ENCODE measurements at places on chromosomes 4 and X.

- DNase-seq: no peak
Measured at GRCh38 chr4:185062606-185063005, 44.3 kb downstream of the HELT start.

DNA sequence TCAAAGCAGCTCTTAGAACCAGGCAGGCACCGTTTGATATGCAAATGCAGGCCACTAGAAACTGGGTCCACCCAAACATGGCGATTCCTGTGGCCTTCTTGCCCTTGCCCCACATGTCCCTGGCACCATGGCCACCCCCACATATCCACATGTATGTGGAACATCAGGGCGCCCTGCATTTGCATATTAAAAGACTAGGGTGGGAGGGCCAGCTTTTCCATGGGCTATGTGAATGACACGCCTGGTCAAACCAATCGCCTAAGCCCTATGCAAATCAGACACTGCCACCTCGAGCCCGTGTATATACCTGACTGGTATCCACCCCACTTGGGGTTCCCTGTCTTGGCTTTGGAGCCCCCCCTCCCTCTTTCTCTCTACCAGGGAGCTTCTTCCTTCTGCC, 107.0 kb downstream of the ABLIM2 start:
- DNase-seq: no peak

- no peak for DNase-seq
Measured at GRCh38 chr4:38678078-38678477, 14.1 kb downstream of the KLF3 start.

GRCh38 chr4:139977838-139978609, 176.0 kb downstream of the MAML3 start:
- DNase-seq: no peak

GRCh38 chr4:63296773-63297172, 1112.5 kb downstream of the TECRL start:
- no peak for DNase-seq

- no peak for DNase-seq
Measured at GRCh38 chr4:88320780-88321373, 36.5 kb upstream of the PPM1K start.

DNA sequence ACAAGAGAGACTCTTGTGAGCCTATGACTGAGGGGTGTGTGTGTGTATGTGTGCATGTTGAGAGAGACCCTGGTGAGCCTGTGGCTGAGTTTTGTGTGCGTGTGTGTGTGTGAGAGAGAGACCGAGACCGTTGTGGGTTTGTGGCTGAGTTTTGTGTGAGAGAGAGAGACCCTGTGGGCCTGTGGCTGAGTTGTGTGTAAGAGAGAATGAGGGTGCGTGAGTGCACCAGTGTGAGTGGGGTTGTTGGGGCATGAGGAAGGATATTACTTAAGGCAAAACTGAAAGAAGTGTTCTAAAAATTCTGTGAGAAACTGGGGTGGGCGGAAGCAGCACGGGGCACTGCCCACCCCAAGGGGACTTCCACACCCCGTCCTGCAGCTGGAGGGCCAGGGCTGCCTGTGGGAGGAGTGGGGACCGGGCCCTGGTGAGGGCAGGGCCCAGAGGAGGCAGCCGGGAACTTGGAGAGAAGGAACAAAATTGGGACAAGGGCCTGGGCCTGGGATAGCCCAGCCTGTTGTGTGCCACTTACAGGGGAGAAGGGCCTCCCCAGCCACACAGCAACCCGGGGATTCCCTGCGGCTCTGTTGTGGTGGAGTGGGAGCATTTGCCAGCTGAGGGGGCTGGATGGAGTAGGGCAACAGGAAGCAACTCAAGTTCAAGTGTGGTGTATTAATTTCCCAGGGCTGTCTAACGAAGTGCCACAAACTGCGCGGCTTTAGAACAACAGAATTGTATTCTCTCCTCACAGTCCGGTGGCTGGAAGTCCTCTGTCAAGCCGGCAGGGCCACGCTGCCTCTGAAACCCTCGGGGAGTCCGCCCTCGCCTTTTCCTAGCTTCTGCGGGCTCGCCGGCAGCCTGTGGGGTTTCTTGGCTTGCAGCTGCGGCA, 22.1 kb downstream of the TMEM131L start:
- DNase-seq: peak; percentile 52

DNA sequence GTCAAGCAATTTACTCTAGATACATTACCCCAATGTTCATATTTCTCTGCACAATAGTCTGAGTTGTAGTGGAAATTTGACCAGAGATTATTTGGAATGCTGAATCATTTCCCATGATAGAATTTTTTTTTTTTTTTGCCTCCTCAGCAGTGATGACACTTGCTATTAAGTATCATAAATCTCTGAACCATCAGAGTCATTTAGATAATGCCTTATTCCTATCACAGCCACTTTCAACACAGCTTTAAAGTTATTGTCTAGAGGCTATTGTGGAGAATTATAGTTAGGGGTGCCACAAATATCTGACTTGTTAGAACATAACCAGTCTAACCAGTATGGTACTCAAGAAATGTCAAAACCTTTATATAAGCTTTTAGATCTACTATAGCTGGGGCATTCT, 79.8 kb downstream of the LCORL start:
- DNase-seq: no peak

- DNase-seq: no peak
Measured at GRCh38 chr4:40124690-40125089, 68.0 kb downstream of the N4BP2 start.

DNA sequence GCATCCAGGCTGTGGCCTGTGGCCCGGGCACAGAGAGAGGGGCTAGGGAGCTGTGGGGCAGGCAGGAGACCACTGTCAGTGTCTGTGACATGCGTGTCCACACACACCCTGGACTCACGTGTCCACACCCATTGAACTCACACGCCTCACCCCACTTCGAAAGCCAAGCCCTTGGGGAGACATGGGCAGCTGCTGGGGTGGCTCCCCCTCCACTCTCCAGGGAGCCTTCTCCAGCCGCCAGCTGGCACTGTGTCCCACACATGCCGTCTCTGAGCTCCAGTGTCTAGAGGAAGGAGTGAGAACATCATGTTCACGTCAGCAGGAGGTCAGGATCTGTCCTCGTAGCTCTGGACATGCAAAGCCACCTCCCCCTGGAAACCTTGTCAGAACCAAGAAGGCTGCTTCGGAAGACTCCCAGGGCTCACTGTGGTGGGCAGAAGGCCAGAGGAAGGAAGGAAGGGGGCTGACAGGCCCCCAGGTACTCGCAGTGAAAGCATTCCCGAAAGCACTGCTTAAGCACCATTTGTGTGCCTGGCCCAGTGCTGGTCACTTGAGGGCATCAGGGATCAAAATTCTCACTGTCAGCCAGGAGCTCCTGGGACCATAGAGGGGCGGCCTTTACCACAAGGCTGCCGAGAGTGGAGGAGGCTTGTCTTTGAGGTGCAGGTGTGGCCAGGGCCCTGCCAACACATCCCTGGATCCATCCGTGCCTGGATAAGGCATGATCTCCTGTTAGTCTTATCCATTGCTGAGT, 61.4 kb downstream of the HTRA3 start:
- DNase-seq: no peak

- no peak for DNase-seq
Measured at GRCh38 chr4:23835774-23836478, 53.9 kb downstream of the PPARGC1A start.

- DNase-seq: no peak
Measured at GRCh38 chr4:681736-682451, 7.1 kb downstream of the SLC49A3 start.

DNA sequence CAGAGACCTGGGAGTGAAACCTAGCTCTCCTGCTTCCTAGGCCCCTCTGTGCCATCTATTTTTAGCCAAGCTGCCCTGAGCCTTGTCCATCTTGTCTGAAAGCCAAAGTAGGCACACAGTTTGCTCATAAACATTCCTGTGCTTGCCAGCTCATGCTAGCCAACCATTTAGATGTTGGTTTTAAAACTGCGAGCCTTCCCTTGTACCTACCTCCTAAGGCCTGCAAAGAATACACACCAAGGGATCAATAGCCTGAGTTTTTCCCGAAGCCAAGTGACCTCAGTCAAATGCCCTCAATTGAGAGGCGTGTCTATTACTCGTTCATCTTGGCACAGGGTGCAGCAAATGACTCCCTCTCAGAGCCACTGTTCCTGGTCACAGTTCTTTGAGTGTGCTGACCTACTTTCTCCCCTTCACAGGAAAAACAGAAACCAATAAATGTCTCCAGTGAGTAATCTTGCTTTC, 48.5 kb downstream of the ZCCHC12 start:
- no peak for DNase-seq

- no peak for DNase-seq
Measured at GRCh38 chr4:89829470-89830138, 7.4 kb downstream of the SNCA start.

GRCh38 chr4:133920236-133920635, 281.4 kb downstream of the PABPC4L start:
- no peak for DNase-seq

- DNase-seq: no peak
Measured at GRCh38 chrX:95101851-95102390, 1427.9 kb downstream of the FAM133A start.

DNA sequence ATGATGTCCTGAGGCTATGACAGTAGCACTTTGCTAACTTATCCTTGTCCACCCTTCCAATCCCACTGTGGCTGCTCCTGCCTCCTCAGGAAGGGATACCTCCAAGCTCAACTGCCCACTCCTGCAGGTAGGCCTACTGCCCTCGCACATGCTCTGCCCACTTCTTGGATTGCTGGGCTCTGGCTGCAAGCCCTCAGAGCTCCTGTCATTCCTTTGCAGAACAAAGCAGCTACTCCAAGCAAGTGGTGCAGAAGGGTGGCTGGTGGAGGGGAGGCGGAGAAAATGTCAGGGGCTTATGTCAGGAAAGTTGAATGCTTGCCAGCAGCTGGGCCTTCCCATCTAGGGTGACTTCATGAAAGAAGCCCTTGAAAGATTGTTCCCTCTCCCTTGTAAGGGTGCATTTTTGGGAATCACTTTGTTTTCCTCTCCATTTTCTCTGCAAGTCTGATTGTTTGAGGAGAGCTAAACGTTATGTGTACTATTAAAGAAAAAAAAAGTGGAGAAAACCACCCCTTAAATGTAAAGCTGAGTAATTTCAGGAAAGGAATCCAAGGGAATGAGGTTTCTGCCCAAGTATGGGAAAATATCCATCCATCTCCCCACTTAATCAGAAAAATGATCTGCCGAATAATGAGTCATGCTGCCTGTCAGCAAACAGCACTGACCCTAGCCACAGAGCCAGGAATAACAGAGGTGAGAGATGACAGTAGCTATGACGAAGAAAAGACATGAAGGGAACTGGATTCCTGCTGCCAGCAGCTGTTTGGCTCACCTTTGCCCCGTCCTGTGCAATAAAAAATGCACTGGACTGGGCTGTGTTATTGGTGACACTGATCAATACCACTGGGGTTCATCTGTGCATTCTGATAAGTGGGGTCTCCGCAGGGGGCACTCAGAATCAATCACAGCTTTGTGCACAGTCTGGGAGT, 102.0 kb downstream of the RTL5 start:
- no peak for DNase-seq

- peak; percentile 11 for DNase-seq
Measured at GRCh38 chr4:18020671-18021469, 685 bp downstream of the LCORL start.

GRCh38 chr4:8587469-8588195, 4.9 kb upstream of the CPZ start:
- no peak for DNase-seq

DNA sequence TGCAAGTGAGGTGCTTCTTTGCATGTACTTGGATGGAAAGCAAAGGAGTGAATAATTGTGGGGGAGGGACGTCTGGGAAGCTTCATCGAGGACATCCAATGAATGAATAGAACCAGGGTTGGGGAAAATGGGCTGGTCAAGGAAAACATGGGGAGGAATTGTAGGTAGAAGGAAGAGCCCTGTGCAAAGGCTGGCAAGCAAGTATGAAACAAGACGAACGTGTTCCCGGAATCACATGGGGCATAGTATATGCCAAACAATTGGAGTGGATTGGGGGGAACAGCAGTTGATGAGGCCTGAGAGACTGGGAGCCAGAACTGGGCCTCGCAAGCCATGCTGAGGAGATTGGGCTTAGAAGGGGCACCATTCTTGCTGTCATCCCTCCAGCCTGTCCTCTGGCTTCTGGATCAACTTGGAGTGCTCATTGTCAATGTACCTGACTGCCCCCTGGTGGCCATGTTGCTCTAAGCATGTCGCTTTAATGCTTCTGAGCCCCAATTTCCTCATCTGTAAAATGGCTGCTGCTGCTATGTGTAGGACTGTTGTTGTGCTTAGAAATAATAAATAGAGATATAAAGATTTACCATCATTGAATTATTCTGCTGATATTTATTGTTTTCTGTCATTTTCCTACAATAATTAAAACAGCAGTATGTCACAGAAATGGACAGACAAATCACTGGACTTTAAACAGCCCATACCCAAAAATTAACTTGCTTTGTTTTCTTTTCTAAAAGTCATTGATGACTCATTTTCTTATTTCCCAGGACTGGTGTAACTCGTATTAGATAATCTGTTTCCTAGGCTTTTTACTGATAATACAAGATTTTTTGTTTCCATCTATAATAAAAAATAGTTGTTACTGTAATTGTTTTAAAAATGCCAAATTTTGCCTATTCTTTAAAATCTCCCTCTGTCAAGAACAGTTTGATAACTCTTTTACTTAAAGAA, 66.4 kb downstream of the JADE3 start:
- peak; percentile 55 for DNase-seq

- DNase-seq: peak; percentile 1
Measured at GRCh38 chrX:43750248-43750676, 94.2 kb downstream of the MAOA start.

GRCh38 chr4:42150653-42151567, 1.5 kb downstream of the BEND4 start:
- DNase-seq: no peak

DNA sequence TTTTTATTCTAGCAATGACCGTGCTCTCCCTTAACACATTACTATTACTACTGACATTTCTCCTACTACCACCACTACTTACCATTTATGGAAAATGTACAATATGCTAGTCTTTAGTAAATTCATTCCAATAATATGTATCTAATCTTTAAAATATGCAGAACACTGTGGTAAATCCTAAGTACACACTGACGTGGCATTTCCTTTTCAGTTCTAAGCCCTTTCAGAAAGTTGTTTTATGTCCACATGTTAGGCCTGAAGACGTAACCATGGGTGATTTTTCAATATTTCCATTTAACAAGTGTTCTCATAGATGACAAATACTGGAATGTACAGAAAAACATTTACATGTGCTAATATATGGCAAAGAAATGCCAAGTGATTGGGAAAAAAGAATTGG, 268.6 kb upstream of the SLIT2 start:
- no peak for DNase-seq

GRCh38 chr4:36333303-36333877, 52.0 kb downstream of the DTHD1 start:
- no peak for DNase-seq

All from stimulated activated CD4-positive, alpha-beta T cell treated with anti-CD3 and anti-CD28 coated beads, Interleukin-1b, Interleukin-23, amount 100 ng/mL, for 24 hours (primary cell).